ENCODE measurements at places on chromosomes 3 and 15.

DNA sequence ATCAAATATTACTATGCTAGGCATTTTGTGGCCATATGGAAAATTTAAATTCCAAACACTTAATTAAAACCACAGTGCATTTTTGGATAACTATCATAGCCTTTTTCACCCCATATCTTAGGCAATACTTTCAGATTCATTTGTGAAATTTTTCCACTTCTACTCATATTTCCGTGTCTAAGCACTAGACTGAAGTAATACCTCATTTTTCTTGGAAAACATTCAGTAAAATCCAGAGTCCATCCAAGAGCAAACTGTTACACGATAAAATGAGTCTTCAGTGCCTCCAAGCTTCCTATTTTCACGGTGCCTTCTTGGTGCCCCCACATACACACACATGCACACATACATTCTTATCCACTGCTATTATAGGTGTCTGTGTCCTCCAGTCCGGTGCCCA is 845.9 kb downstream of the TBL1XR1 start:
- no peak for DNase-seq

DNA sequence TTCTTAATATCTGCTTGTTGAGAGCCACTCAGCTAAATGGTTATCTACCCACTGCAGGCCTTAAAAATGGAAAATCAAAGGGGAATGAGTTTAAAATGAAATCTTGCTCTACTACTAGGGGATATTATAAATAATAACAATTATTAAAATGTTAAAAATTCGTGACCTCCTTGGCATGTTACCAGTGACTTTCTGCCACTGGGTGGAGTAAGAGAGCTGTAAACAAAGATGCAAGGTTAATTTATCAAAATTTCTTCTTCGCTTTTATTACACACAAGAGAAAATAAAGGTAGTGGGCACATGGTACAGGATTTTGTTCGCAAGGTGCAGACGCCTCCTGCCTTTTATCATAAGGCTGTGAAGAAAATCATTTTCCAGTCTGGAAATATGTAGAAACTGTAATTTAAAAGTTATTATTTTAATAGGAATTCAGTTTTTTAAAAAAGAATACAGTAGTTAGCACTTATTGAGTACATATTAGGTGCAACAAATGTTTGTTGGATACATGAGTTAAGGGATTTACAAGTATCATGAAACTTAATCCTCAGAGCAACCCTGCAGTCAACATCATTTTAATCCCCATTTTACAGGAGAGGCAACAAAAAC is 272.6 kb downstream of the SUCLG2 start:
- peak; percentile 37 for DNase-seq

DNA sequence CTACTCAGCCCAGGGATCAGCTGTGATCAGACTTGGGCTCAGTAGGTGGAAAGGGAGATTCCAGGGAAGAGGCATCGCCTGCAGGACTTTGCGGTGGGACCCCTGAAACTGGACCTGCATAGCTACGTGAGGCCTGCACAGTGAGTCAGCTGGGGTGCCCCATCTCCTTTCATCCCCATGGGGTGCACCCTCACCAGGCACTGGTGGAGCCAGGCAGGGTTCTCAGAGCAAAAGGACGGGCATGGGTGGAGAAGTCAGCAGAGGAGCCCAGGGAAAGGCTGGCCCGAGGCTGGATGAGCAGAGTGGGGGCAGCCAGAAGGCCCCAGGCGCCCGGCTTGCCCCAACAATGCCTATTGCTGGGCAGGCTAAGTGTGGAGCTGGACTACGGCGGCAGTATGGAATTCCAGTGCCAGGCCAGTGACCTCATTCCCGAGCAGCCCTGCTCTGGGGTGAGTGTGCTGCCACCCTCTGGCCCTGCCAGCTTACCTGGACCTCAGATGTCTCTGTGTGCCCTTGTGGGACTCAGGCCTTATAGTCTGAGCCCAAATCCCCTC is 19.7 kb downstream of the ACAA1 start:
- DNase-seq, result no peak

GRCh38 chr3:155744010-155744625 is 753 bp downstream of the PLCH1 start:
- peak; percentile 17 for DNase-seq

- DNase-seq, result no peak
These were observed 83.4 kb upstream of the BHLHE40 start for GRCh38 chr3:4895838-4896237.

GRCh38 chr3:56125358-56126005 is 342.8 kb downstream of the ERC2 start:
- no peak for DNase-seq

DNA sequence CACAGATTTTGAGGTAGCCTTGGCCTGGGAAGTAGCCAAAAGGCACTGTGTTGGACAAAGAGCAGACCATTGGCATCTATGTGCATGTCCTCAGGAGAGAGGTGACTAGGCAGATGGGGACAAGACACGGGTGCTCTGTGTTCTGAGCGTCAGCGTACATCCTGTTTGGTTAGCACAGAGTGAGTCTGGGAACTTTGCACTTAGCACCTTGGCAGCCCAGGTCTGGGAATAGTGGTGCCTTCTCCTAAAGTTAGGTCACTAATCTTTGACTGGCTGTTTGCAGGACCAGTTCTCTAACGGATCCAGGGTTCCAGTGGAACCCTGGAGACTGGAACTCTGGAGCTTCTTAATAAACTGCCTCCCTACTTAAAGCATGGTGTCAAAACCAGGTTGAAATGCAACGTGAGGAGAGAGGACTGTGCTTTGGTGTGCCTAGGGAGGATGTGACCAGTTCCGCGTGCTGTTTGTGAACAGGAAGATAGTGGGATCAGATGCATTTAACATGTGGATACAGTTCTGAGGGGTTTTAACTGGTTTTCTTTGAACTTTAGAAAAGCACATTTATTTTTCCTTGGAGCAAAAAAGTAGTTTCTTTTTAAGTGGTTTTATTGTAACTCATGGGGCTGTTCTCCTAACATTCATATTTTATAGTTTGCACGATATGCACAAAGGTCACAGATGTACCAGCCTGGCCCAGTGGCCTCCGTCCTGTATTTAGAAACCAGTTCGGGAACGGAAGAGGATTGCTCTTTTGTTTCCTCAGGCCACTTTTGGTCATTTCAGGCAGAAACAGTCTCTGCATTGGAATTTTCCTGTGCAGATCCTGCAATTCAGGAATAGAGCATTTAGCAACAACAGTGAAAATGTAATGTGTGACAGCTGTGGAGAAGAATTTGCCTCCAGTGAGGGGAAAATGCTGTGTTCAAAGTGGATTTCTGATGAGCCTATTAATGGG is 48.8 kb downstream of the ABHD2 start:
- DNase-seq, result no peak

GRCh38 chr3:82274897-82275296 is 513.5 kb upstream of the GBE1 start:
- no peak for DNase-seq

DNA sequence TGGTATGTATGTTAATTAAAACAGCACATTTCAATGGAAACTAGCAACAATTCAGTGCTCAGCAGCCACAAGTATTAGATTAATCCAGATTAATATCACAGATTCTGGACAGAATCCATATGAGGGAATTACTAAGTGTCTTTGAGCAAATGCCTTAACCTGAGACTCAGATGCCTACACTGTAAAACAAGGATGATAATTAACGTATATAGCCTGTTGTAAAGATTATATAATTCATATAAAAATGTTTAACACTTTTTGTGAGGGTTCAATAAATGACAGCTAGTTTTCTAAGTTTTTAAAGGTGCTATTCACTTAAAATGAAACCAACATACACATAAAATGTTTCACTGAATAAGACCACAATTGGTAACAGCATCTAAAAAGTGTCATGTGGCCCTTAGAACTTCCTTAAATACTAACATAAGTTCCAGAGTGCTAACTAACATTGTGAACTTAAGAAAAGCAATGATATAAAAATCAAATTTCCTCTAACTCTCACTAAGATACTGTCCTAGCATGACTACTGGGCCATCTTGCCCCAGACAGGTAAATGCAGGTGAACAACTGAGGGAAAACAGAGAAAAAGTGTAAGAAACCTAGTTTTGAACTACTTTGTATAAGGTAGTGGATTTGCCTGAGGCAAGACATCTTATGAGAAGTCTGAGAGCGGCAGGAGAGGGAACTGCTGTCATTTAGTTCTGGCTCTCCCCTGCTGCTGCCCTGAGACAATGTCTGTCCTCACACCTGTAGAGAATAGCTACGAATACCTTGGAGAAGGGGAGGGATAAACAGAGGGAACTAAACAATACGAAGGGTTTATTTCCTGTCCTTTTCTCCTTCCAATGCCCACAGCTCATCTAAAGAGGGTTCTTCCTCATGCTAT is 151.3 kb downstream of the ADAM10 start:
- DNase-seq, result no peak

DNA sequence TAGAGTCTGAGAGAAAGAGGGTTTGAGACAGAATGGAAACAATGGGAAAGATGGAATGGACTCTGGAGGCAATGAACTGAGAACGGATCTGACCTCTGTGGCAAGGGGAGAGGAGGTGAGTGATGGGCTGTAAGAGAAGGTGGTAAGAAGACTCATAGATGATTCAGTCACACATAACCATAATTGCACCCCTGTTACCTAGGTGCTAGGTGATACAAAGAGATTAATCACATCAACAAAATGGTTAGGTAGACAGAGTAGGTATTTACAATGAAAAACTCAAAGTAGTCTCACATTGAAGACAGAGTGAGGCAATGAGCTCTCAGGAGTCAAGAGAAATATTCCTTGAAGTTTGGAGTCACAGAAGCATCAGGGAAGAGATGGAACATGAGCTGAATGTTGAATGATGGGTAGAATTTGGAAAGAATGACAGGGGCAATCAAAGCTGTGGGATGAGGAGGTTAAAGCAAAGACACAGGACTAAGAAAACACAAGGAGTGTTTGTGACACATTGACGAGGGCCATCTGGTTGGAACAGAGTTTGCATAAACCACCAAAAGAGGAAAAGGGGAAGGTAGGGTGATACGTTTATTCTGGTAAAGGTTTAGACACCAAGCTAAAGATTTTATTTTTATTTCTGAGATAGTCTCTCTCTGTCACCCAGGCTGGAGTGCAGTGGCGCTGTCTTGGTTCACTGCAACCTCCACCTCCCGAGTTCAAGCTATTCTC is 32.7 kb downstream of the MME start:
- DNase-seq, result no peak

DNA sequence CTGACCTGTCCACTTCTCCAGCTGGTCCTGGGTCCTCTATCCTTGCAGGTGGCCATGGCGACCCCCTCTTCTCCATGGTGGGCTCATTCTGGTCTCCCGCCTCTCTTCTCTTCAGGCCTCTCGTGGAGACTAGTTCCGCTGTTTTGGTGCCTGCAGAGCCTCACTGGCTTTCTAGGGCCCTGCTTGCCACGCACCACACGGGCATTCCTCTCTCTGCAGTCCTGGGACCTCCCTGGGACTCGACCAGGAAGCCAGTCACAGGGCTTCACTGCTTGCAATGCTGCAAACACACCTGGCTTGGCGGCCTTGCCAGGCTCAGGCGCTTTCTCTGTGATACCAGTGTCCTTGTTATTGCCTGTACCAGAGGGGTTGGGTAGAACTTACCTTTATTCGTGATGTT is 9.1 kb downstream of the SLC28A1 start:
- DNase-seq, result no peak

- DNase-seq, result no peak
These were observed 130.9 kb downstream of the CMSS1 start for GRCh38 chr3:99948467-99949089.

GRCh38 chr15:83846847-83847246 is 192.9 kb downstream of the ADAMTSL3 start:
- DNase-seq, result no peak

GRCh38 chr15:44813231-44813630 is 76.9 kb downstream of the TRIM69 start:
- DNase-seq, result no peak

DNA sequence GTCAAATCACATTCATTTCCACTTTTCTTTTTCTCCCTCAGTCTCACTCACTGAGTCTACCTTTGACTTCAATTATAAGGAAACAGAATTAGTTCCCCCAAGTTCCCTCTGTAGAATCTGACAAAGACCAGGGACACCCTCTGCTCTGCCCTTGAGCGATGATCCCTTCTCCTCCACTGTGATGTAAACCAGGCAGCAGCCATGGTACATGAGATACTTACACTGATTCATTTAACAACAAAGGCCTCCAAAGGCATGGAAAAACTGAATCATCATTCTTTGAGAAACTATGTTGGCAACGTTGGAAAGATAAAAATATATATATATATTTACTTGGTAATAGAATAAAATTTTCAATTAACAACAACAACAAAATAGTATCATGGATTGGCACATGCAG is 84.1 kb downstream of the P3H2 start:
- DNase-seq, result no peak

- no peak for DNase-seq
These were observed 41.9 kb upstream of the SPESP1 start for GRCh38 chr15:68888419-68888818.

DNA sequence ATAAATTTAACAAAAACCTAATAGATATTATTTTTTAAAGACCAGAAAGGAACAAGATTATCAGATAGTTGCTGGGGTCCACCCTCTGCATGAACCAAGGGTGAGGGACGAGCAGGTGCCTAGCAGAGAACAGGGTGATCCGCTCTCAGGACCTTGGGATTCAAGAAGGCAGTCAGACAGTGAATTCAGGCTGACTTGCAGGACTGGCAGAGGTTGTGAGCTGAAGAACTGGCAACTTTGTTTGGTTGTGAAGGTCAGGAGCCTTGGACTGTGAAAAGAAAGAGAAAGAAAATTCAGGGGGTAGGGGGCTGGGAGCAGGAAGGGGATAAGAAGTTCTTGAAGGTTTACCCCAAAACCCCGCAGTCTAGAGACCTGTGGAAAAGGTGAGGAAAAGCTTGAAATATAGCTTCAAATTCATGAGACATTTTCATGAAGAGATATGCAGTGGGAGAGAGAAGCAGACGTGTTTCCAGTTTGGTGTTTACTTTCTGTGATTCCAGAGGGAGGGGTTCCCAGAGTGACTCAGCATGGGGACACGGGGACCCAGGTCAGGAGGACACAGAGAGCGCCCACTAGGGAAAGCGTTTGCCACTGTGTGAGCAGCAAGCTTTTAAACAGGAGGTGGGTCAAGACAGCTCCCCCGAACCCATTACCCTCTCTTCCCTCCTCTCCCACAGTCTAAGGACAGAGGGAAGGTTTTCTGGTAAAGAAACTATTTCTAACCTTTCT is 217.2 kb upstream of the UMPS start:
- DNase-seq, result no peak

DNA sequence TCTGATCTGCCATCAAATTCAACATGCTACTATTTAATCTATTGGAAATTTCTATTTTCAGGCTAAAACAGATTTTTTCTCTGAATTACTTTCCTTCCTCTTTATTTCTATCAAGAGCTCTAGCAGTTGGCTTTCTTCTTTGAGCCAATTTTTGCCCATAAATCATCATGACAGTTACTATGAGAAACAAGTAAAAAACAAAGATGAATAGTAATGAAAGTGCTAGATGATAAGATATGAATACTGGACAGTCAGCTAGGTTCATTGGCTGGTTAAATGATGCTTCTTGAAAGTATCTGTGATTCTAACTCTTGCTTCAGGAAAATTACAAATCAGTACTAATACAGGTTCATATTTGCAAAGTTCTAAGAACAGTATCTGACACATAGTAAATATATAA is 38.6 kb upstream of the NANOGP8 start:
- DNase-seq, result no peak

- no peak for DNase-seq
These were observed 28.3 kb downstream of the MITF start for GRCh38 chr3:69767571-69767970.

All from hematopoietic multipotent progenitor cell treated with erythropoietin and hydrocortisone succinate and interleukin-3 and kit ligand, for 8 days (in vitro differentiated cells).